ENCODE measurements at places on chromosomes 3 and 15.

DNA sequence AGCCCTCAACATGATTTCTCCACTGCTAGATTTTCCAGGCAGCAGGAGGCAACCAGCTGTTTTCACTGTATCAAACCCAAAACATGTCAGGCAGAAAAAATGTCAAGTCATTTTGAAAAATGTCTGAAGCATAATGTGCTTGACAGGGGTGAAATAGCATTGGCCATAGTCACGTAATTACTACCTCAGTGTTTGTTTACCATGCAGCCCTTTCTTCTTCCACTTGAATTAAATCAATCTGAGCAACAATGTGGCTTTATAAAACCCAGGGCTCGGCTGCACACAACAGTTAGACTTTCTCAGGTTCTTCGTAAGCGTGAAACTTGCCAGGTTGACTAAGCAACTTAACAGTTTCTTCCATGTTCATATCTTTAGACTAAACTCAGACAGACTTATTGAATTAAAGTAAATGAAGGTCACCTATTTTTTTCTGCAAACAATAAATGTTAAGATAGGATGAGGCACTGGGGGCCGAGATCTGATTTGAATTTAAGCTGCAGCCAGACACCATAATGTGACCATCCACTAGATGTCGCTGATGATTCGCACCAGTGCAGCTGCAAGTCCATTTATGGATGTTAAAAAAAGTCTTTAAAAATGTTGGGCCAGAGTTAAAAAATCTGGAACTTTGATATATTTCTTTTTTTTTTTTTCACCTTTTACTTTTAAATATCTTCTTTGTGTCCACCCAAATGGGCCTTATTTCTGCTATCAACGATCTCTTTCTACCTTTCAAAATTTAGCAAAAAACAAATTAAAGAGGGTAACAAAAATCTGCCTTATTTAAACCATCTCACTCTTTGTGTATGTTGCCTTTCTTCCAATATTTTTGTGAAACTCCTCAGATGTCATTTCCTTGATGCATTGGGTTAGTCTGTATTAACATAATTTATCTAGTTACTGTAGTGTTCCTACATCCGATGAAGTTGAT is 305.9 kb downstream of the CACNA2D3 start:
- peak; percentile 4 for DNase-seq

DNA sequence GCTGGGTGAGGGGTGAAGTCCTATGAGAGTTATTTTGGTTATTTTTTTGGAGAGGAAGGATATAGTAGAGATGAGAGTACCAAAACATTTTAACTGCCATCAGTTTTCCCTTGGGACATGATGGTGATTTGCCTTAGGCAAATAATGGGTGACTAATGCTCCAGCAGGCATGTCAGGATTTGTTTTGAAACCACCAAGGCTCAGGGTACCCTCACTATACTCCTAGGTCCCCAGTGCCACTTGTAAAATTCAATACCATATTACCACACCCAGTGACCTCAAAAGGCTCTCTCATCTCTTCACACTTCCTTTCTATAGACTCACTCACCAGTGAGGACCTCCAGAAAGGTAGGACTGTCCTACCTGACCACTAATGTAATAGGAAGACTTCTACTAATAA is 83.6 kb downstream of the WDR72 start:
- no peak for DNase-seq

DNA sequence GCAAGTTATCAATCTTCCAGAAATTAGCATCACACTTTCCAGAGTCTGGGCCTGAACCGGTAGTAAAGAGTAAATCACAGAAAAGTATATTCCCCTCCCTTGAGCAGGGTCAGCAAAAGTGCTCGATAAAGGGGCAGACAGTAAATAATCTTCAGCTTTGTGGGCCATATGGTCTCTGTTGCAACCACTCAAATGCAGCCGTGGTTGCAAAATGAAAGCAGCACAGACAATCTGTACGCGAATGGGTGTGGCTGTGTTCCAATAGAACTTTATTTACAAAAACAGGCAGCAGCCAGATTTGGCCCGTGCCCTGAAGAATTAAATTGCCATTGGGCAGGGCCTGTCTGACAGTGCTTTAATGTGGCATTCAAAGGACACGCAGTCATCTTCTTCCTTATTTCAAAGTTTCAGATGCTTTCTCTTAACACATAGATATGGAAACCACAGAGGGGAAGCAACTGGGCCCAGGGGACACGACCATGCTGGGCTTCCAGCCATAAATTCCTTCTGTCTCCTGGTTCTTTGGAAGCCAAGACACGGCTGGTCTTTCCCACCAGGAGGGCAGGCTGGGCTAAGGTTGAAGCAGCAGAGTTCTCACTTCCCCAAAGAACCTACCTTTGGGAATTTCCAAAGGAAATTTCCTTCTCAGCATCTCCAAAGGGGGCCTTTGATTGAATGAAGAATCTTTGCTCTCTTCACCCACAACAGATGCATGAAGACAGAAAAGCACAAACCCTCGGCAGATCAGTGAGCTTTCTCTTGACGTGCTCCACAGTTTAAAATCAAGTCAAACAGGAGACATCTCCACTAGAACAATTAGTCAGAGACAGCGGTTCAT is 489.8 kb upstream of the PROK2 start:
- peak; percentile 56 for DNase-seq

DNA sequence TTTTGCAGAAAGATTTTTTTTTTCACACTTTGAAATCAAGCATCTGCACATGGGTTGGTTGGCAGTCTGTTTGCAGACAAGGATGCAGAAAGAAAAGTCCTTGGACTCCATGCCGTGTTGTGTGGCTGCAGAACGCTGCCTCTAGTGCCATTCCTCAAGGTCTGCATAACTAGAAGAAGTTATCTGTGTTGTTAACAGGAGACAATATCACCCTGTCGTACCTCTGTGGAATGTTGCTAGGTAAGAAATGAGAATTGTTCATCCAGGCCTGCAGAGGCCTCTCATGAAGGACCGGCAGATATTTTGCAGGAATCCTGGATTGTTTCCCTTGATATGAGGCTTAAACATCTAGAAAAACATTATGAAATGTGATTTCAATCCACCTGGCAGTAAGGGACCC is 58.5 kb upstream of the PPARG start:
- DNase-seq: no peak

- no peak for DNase-seq
Observed at GRCh38 chr15:69036826-69037225, 22.3 kb downstream of the NOX5 start.

- DNase-seq: no peak
Observed at GRCh38 chr3:58116985-58117384, 93.8 kb downstream of the DNASE1L3 start.

DNA sequence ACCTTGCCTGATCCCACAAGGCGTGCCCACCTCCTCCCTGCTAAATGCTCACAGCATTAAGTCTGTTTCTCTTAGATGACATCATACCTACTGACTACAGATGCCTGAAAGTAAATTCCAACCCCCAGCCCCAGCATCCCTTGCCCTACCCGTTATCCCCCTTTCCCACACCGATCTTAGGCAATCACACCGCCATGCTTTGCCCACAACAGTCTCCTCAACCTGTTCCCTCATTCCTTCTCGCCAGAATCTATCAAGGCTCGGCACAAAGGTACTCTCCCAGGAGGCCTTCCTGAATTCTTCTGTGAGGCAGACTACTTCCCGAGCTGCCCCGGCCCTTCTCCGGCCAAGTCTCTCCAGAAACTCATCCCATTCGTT is 789 bp upstream of the SEC61A1 start:
- no peak for DNase-seq

DNA sequence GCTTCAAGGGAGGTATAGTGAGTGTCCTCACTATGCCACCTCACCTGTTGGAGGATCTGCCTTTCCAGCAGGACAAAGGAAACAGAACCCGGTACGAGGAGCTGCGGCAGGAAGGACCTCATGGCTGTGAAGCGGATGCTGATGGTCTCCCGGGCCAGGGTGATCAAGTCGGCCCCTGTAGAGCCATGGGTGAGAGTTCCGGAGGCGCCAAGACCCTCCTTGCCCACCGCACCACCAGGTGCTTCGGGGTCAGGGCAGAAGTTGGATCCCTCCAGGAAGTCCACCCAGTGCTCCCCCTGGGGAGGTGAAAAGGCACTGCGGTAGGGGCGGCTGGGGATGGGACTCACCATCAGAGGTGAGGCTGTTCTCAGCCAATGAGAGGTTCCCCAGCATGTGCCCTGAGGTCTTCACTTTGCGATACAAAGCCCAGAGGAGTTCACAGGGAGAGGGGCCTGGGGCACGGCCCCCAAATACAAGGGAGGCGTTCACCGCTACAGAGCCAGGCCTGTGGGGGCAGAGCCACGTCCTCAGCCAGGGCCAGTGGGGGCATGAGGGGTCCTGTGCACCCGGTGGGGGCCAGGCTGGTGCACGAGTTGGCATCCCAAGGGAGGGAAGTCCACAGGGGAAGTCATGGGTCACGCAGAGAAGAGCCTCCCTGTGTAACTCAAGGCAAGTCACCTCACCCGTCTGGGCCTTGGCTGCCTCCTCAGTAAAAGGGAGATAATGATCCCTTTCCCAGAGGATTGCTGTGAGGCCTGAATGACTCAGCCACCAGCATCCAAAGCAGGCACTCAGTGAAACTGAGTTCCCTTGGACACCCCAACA is 27.7 kb downstream of the C15orf39 start:
- no peak for DNase-seq

DNA sequence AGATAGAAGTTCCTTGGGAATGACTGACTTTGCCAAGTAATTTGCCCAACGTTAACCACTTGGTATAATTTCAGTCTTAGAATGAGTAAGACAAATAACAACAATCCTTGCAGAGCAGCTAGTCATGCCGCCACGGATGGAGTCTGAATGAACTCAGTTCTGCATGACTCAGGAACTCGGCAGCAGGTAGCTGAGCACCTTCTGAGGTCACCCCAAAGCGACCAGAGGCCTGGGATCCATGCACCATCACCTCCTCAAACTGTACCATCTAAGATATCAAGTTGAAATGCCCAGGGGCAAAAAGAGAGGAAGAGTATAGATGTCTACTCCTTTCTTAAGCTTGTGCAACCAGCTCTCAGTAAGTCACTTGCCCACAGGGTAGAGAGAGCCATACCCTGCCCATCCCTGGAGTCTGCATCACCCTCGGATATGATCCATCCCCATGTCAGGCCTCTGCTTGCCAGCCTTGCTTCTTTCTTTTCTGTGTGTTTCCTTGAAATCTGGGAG is 8.5 kb upstream of the CDCP1 start:
- no peak for DNase-seq

DNA sequence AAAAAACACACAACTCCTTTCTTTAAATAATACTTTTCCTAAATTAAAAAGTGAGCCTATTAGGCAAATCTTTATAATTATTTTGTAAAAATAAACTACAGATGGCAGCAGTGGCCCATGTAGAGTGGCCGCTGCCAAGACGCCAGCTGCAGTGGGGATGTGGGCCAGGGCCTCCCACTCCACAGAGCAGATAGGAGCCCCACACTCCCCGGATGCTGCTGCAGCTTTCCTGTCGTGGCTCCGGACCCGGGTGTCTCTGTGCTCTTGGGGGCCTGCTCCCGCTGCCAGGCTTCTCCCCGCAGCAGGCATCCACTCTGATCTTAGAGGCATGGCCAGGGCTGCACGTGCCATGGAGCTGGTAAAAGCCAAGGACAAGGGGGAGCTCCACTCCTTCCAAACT is 67.5 kb downstream of the PROS1 start:
- DNase-seq: no peak

DNA sequence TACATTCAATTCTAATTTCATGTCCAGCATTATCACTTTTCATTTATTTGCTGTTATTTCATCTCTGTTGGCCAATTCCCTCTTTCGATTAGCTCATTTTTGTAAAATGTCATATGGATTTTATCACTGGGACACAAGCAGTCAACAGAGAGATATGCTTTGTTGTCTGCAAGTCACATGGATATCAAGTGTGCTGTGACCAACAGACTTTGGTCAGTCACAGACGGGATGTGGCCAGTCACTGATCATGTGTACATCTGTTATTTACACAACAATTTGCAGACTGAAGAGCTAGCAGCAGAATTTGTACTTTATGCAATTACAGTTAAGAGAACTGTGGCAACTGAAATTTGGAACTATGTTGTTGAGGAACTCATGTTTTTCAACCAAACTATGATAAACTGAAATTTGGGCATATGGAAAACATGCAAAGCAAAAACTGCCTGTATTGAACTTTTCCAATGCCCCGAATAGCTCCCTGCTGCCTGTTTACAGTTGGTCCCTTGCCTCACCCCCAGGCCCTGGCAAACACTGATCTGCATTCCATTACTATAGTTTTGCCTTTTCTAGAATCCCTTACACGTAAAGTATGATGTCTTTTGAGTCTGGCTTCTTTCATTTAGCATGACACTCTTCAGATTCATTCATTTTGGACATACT is 104.4 kb downstream of the RPL22L1 start:
- DNase-seq: no peak

GRCh38 chr3:175007306-175007705 is 148.2 kb downstream of the NAALADL2 start:
- DNase-seq: no peak

DNA sequence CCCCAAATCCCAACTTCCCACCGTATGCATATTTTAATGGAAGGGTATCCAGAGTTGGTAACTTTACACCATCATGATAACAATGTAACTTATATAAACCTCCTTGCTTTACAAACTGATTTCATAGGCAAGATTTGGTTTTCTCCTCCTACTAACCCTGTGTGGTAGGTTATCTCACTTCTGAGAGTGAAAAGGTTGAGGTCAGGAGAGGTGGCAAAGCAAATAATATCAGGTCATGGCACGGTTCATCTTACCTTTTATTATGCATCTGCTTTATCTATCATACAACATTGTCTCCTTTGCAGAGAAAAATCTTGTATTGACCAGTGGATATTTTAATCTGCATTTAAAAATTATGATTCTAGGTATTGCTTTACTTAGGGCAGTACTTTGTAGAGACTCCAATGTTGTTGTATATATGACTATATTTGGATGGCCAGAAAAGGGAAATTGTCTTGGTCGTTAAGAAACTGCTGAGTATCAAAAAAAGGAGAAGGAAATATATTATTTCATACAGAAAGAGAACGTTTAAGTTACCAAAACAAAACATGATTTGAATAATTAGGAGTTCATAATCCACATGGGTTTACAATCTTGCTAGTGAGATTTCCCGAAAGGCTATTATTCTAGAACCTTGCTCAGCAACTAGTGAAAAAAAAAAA is 30.4 kb downstream of the NFKBIZ start:
- no peak for DNase-seq

GRCh38 chr3:71104976-71105375 is 478.6 kb downstream of the FOXP1 start:
- no peak for DNase-seq

GRCh38 chr3:99952306-99952705 is 134.6 kb downstream of the CMSS1 start:
- DNase-seq: no peak

DNA sequence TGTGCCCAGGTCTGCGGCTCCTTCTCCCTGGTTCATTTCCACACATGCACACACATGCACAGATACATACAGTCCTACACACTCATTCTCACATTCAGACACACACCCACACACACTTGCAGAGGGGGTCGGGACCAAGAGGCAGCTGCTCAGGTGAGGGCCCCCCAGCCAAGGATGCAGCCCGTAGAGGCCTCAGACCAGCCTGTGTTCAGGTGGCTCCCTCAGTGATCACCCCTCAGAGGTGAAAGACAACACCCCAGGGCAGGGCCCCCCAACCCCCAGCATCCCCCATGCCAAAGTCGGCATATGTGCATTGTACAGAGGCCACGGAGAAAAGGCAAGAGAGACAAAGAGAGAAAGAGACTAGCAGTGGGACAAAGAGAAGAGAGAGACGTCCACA is 5.9 kb upstream of the CORO2B start:
- no peak for DNase-seq
